Large intestine (tissue), 12 donors: ENCODE measurements at places on chromosomes 11 and 22.
A peak's percentile ranks its signal among the peaks of the same experiment; 100 is the strongest.

GRCh38 chr11:117295438-117296137 lies 4.4 kb downstream of the BACE1-AS start:
- no peak for DNase-seq

DNA sequence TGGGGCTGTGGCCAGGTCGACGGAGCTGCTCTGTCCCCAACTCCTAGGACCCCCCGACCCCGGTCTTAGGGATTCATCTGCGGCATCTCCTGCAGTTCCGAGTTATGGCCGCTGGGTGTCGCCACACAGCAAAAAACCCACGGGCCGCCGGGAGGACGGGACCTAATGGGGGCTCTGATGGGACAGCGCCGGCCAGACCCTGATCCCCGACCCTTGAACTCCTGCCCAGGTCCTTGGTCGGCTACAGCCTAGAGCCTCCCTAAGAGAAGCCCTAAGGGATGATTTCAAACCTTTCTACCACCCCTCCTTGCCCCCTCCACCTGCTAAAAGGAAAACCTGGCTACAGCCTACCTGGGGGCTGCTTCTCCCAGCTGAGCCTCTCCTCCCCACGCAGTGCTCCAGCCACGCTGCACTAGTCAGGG lies 30.8 kb upstream of the LRRC10B start:
- DNase-seq: no peak

GRCh38 chr11:60375316-60375715 lies 3.0 kb upstream of the MS4A7 start:
- DNase-seq: no peak

DNA sequence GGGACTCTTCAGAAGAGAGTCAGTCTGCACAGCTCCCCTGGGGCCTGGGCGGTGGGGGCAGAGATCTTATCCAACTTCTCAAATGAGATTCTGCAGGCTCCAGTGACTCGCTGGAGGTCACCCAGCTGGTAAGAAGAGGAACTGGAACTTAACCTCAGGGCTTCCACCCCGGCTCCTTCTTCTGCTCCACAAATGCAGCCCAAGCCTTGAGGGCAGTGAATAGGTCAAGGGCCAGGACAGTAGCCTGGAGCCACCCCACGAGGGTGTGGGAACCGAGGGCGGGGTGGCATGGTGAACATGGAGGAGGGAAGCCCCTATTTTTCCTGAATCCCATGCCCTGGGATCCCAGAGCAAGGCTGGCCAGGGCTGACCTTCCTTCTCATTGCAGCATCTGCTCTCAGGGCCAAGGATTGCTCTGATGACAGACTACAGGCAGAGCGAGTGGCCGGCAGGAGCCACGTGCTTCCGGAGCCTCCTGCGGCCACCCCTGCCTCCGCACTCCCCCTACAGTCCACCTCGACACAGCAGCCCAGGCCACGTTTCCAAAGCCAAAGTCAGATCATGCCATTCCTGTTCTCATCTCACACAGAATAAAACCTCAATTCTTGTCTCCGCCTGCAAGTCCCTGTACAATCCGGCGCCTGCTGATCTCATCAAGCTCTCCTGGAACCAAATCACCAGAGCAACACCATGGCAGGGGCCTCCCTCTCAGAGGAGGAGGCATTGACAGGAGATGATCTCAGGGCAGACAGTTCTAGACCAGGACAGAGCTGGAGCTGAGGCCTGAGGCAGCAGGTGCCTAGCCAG lies 21.1 kb upstream of the UPK3A start:
- peak; percentile 72 for DNase-seq

DNA sequence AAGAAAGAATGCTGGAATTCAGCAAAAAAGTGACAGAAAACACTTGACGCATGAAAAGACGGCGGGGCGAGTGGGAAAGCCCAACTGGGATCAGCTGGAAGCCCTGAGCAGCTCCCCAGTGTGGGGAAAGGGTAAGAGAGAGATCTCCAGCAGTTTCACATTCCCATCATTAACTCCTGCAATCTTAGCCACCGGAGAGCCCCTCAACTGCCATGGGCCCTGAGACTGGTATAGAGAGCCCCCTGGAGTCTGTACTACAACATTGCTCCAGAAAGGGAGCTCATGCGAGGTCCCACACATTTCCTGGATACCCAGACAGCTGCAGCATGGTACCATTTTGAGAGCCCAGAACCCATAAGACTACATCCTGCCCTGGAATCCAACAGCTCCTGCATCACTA lies 31.1 kb downstream of the MRGPRX4 start:
- DNase-seq: no peak

DNA sequence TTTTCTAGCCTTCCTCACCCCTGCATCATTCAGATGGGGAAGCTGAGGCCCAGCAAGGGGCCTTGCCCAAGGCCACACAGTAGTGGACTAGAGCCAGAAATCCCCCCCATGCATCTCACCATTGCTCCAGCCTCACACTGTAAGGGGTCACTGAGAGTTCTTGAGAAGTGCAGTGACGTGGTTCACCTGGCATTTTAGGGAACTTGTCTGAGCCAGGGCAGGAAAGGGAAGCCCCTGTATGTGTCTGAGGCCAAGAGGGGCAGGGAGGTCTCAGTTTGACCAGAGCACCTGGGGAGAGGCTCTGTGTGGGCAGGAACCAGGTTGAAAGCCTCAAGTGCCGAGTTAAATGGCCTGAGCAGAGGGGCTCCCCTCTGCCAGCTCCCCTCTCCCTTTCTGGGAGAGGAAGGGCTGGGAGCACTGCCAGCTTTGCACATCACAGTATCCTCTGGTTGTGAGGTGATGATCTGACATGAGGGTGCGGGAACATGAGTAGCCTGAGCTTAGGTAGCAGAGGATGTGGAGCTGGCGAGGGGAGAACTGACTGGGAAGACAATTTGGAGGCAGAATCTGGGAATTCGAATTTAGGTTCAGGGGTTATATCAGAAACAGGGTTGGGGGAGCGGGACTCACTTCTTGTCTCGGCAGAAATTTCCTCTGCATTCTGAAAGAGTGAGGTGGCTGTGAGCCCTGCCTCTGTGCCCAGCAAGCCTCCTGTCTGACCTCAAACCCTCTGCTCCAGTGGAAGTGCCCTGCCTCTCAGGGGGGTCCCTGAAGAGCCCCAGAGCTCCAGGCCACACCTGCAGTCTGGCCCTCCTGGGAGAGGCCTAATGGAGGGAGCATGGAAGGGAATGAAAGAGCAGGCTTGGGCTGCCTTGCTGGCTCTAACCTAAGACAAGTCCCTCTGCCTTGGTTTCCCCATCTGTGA lies 14.6 kb downstream of the ARHGEF17 start:
- DNase-seq: no peak

DNA sequence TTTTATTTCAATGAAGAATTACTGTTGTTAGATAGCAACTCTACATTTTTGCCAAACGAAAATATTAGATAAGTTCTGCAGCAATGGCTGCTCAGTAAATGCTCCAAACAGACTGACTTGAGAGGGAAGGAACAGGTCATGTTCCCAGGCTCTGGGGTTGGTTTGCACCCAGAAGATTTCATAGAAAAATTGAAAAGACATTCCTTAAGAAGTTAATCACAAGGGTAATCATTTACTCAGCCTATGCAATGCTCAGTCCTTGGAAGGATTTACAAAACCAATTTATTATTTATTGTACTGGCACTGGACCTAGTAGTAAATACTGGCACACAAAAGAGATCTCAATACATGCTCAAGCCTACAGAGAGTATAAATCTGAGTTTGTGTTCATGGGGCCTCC lies 179.1 kb upstream of the MTNR1B start:
- no peak for DNase-seq

GRCh38 chr11:69878927-69879728 lies 59.9 kb upstream of the FGF3 start:
- no peak for DNase-seq

- DNase-seq: no peak
Measured at GRCh38 chr11:65135633-65136145, 1.4 kb upstream of the SYVN1 start.

GRCh38 chr11:7844521-7844920 lies 47.8 kb upstream of the OR5P2 start:
- DNase-seq: no peak

GRCh38 chr11:46857666-46858065 lies 11.6 kb upstream of the CKAP5 start:
- DNase-seq: no peak

DNA sequence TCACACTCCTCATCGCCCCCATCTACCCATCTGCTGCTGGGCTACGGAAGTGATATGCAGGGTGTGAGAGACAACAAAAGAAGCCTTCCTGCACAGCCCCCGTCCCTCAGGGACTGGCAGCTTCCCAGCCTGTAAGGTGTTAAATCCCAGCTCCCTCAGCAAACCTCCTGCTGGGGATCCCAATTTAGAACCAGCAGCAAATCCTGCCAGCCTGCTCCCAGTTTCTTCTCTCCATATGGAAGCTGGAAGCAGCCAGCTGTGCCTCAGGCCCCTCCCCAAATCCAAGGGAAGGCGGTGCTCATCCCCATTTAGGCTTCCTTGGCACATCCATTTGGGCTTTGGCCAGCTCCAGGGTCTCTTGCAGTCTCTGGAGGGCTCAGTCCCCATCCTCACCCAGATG lies 47.5 kb downstream of the PAMR1 start:
- DNase-seq: no peak

DNA sequence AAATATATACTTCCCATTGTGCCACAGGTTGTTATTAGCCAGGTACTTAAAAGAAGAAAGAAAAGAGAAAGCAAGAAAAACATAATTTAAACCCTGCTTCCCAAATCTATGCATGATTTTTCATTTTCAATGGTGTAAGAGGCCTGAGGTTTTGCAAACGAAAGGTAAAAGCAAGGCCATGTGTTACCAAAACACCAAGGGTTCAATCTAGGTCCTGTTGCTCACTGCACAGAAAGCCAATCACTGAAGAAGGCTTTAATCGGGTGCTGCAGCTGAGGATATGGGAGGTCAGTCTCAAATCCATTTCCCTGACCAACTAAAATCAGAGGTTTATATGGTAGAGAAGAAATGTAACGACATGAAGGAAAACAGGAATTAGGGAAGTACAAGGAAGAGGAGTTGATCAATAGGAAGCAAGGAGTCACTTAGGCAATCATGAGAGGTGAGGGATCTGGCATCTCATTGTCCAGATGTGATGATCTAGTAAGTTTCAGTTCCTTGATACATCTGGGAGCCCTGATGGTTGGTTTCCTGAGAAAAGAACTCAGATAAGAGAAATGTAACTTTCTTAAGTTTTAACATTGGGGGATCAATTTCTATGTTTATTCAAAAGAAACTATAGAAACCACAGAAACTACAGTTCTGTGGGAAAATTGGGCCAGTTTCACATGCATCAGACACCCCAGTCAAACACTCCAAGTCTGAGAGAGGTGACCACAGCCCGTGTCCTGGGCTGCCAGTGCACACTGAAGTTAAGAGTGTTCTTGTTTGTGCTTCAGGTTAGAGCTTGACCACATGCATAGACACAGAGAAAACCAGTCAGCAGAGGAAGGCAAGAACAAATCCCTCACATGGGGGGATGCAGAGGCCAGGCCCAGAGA lies 18.1 kb upstream of the DKK3 start:
- DNase-seq: no peak

DNA sequence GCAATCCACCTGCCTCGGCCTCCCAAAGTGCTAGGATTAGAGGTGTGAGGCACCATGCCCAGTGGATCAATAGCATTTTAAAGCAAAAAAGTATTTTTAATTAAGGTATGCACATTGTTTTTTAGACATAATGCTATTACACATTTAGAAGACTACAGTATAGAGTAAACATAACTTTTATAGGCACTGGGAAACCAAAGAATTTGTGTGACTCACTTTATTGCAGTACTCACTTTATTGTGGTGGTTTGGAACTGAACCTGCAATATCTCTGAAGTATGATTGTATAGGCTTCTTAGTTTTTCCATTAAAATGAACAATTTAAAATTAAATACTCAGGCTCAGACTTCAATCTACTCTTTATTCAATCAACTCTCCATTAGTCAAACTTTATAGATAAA lies 17.5 kb upstream of the CD3E start:
- DNase-seq: peak; percentile 59

DNA sequence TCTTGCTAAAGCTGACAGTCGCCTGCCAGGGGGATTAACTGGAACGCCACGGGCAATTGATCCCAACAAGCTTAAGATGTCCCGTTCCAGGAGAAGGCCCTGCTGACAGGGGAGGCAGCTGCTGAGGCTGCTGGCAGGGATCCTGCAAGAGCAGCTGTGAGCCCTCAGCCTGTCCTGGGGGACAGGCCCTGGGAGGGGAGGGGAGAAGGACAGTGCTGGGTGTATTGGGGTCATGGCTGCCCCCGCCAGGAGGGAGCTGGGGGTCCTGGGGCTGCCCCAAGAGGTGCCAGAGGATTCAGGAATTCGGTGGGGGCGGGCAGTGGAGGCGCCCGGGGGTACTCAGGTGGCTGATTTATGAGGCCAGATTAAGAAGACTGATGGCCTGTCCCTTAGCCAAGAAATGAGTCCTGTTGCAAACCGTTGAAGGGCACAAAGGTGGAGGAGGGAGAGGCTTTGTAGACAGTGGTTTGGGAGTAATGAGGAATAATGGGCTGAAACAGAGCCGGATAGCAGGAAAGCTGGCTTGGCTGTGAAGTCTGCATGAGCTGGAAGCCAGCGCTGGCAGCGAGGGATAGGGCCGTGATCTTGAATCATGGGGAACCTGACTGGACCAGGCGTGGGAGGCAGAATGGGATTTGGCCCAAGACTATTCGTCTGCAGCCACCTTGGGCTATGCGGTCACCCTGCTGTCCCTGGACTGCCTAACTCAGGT lies 133.5 kb downstream of the CACNA1I start:
- DNase-seq: peak; percentile 15

GRCh38 chr11:64449381-64450167 lies 90.6 kb downstream of the RPS6KA4 start:
- DNase-seq: peak; percentile 74

DNA sequence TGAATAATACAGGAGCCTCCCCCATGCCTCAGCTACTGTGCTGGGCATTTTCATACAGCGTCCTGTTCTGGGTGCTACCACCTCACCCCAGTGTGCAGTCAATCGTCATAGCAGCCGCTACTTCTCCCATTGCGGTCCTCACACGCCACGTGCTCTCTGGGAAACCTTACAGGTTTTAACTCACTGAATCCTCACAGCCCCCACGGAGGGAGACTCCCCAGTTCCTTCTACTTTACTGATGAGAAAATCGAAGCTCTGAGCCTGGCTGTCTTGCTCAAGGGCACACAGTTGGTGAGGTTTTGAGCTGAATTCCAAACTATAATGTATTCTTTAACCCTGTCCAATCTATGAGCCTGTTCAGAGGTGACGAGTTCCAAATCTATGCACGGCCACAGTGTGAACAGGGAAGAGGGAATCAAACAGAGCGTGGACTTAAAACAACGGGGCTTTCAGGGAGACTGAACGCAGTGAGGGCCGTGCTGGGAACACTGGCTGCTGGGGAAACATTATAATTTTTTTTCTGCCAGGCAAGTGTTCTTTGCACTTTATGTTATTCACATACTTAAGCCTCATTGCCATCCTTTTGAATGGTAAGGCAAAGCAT lies 421.5 kb downstream of the BRD1 start:
- DNase-seq: no peak

GRCh38 chr11:7444091-7444981 lies 41.0 kb upstream of the OLFML1 start:
- no peak for DNase-seq

DNA sequence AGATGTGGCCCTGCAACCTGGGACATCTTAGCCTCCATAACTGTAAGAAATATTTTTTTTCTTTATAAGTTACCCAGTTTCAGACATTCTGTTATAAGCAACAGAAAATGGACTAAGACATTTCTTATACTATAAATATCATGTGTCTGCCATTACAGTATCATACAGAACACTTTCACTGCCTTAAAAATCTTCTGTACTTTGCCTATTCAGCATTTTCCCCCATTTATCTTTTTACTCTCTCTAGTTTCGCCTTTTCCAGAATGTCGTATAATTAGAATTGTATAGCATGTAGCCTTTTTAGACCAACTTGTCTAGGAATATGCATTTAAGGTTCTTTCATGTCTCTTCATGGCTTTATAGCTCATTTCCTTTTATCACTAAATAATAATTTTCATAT lies 88.0 kb downstream of the PARVA start:
- no peak for DNase-seq
